SK-N-SH (cell line): ENCODE measurements at places on chromosomes 7 and 10.

DNA sequence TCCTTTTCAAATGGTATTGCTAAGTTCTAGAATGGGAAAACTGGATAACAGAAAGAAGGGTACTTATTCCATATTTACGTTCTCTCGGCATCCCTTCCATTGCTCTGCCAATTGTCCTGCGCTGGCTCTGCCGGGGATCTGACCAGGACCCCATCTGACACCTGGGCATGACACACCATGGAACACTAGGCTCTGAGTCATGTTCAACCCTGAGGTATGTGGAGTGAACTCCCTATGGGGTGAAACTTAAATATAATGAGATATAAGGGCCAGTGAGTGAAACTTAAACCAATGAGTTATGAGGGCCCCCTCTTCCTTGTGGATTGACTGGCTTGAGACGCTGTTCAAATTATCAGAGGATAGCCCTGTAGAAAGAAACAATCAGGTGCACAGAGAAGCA, 55.1 kb upstream of the ZEB1 start:
- DNase-seq = no peak

- peak; percentile 30 for DNase-seq
These were observed 147.1 kb upstream of the GHITM start for GRCh38 chr10:83991986-83992753.

DNA sequence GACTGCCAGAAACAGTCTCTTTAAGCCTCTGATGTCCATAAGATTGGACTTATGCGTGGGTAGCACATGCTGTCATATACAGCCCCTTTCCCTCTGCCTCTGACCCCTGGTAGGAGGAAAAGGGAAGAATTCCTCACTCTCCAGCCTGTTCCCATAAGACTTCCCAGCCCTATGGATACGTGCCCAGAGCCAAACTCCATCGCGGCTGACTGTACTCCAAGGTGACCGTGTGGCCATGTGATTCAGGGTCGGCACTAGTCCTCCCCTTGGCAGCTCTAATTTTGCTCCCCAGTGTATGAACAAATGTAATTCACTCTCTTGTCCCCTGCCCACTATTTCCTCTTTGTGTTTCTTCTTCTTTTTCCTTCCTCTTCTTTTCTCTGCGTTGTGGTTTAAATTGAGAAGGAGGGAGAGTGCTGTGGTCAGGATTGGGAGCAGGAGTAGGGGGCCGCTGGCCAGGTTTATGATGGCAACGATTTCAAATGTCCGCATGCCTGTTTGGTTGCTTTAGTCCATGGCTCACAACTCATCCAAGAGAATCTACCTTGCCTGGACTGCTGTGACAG, 43.8 kb downstream of the PRLHR start:
- no peak for DNase-seq

DNA sequence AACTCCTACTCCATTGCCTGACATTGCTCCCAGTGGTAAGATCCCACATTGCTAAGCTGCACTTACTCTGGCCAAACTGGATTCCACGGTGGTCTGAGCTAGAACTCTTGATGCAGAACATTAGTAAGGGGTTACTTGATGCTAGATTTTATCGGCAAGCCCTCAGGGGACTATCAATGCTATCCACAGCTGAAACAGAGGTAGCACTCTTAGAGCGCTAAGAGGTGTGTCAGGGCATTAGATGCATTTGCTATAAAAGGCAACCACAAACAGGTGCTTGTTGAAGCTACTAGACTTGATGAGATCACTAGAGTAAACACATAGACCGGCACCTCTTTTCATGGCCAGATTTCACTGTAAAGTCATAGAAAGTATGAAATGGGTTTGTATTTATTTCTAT, 116.3 kb downstream of the MDFIC start:
- no peak for DNase-seq

- DNase-seq = no peak
These were observed 7.3 kb downstream of the TRIM8 start for GRCh38 chr10:102651455-102652169.

DNA sequence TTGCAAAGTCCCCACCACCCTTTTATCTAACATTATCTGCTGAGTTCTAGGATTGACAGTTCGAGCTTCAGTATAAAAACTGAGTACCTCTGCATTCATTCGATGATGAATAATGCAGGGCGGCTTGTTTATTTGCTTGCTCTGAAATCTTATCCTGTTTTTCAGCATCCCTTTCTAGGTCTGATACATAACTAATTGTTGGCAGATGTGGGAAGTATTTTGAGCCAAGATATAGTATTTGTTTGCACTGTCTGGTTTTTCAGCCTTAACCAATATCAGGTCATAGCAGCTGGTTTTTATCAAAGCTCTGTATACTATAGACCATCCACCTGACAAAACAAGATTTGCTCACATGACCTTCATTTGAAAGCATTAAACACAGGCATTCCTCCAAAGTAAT, 161.4 kb downstream of the TFEC start:
- no peak for DNase-seq

DNA sequence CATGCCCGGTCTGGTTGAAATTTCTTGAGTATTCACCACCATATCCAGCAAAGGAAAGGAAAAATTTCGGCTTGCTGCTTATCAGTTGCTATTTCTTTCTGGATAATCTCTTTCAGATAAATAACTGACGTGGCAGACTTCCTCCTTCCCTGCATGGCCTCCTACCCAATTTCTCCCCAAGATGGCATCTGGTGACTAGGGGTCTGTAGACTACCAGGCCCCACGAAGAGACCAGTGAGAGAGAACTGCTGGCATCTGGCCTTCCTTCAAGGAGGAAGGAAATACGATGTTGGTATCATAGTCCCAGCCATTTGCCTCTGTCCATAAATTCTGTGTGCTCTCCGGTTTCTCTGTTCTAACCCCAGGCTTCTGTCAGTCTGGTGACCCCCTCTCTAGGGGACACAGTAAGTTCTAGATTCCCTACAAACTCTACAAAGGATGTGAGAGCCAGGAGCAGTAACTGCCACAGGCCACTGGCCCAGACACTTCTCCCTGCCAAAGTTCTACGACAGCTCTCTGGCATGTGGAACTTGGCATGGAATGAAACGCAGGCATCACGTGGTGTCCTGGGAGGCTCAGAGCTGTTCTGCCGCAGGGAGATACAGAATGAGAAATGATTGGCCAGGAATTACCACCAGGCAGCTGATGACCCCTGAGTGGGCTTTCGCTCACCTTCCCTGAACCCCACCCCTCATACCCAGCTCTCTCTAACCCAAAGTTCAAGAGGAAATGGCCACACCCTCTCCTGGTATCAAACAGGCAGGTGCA, 30.0 kb upstream of the MSRB2 start:
- DNase-seq = no peak
